ENCODE measurements at places on chromosomes 12 and 14. TPM values are rescaled to one million over a fixed set of nuclear protein-coding genes. Genes with fewer than 3 reads are reported as not detected.

GUCY2C gene
- not detected for total RNA-seq

KLHL33 gene
- 0.35 TPM for total RNA-seq

ACOT4 gene
- 0.63 TPM for total RNA-seq

SOX5 gene
- total RNA-seq: 3.9 TPM

- no peaks in the 10 kb centered on the region for H3K36me3 ChIP-seq
- H3K4me1 ChIP-seq: no peaks in the 10 kb centered on the region
- no peak overlapping the region for H3K27ac ChIP-seq
- H3K4me3 ChIP-seq: no peak overlapping the region
- no peaks in the 10 kb centered on the region for H3K27me3 ChIP-seq
Observed at GRCh38 chr12:89988188-89988915, 279.7 kb upstream of the ATP2B1 start.

DNA sequence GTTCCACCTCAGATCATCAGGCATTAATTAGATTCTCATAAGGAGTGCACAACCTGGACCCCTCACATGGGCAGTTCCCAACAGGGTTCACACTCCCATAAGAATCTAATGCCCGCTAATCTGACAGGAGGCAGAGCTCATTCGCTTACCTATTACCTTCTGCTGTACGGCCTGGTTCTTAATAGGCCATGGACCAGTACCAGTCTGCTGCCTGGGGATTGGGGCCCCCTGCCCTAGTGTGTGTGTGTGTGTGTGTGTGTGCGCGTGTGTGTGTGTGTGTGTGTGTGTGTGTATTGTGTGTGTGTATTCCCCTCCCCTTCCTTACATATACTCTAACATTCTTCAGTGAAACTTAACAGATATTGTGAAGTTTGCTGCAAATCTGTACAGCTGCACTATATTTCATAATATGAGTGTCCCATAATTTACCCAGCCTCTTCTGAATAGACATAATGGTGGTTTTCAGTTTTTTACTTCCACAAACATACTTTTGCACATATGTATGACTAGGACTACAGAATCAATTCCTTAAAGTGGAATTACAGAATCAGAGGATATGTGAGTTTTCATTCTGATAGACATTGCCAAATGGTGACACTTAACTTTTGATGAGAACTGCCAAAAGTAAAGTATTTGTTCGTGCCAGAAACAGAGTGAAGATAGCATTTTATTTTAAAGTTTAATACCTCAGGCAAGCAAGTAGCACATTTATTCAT, 205.2 kb upstream of the EEA1 start:
- no peak overlapping the region for H3K4me3 ChIP-seq
- no peaks in the 10 kb centered on the region for H3K36me3 ChIP-seq
- DNase-seq: no peak
- H3K4me1 ChIP-seq: peaks cover 16% of the 10 kb centered on the region
- H3K27ac ChIP-seq: no peak overlapping the region

DNA sequence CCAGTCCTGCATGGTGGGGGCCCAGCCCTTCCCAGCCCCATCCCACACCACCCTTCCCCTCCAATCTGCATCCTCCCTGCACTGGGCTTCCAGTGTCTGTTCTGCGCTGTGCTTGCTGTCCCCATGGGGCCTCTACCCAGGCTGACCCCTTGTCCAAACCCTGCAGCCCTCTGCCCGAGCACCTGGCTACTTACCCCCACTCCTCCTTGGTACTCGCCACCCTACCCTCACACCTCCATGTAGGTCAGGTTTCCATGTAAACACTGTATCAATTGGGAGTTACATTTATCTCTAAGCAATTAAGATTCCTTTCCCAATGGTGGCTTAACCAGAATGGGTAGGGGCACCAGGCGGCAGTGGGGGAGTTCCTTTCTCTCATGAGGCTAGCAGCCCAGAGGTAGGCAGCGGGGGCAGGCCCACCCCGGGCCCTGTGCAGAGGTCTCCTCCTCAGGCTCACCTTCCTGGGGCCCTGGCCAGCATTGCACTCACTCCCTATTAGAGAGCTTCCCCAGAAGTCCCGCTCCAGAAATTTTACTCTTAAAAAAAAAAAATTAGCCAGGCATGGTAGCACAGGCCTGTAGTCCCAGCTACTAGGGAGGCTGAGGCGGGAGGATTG, 76.6 kb upstream of the CCND2 start:
- no peaks in the 10 kb centered on the region for H3K27me3 ChIP-seq
- H3K4me1 ChIP-seq: no peaks in the 10 kb centered on the region
- DNase-seq: no peak
- H3K4me3 ChIP-seq: no peak overlapping the region
- no peaks in the 10 kb centered on the region for H3K36me3 ChIP-seq

DNA sequence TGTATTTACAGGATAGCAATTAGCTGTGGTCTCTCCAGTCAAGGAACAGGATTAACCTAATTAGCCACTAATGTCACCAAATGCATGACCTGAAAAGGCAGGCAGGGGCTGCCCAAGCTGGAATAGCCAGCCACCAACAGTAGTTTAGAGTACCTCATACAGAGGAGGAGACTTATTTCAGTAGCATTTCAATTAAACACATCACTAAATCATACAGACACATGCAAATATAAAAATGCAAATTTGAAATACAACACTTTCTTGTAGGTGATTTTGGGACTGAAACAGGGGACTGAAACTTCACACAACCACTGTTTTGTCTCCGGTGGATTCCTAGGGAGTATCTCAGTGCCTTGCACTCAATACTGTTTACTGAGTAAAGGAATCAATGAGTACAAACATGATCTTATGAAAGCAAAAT, 636 bp upstream of the IFNG-AS1 start:
- no peak for DNase-seq
- no peaks in the 10 kb centered on the region for H3K27me3 ChIP-seq
- H3K27ac ChIP-seq: no peak overlapping the region
- H3K4me1 ChIP-seq: no peaks in the 10 kb centered on the region

GRCh38 chr12:12693111-12693671, 2.8 kb downstream of the GPR19 start:
- H3K27ac ChIP-seq: no peak overlapping the region
- H3K4me3 ChIP-seq: no peak overlapping the region
- no peaks in the 10 kb centered on the region for H3K27me3 ChIP-seq
- no peaks in the 10 kb centered on the region for H3K36me3 ChIP-seq

DNA sequence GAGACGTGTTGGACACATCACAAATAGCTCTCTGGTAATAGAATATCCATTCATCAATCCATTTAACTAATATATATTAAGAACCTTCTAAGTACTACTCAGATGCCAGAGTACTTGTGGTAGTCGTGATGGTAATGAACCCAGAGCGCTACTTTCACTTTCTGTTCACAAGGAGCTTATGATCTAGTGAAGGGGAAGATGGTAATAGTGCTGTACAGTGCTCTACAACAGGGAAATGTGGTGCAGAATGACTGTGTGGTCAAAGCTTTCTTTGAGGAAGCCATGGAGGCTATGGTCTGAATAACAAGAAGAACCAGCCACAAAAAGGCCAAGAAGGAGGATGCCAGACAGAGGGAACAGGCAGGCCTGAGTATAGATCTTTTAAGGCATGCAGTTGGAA, 212.0 kb downstream of the PTPRO start:
- no peaks in the 10 kb centered on the region for H3K4me1 ChIP-seq
- H3K27me3 ChIP-seq: no peaks in the 10 kb centered on the region
- DNase-seq: no peak
- no peak overlapping the region for H3K27ac ChIP-seq
- no peaks in the 10 kb centered on the region for H3K36me3 ChIP-seq

B4GALNT1 gene
- total RNA-seq: 3.5 TPM

P2RX2 gene
- total RNA-seq: not detected

- no peak overlapping the region for H3K27ac ChIP-seq
- DNase-seq: no peak
- H3K36me3 ChIP-seq: no peaks in the 10 kb centered on the region
- H3K27me3 ChIP-seq: no peaks in the 10 kb centered on the region
Observed at GRCh38 chr14:104387022-104388010, 192.2 kb upstream of the C14orf180 start.

DNA sequence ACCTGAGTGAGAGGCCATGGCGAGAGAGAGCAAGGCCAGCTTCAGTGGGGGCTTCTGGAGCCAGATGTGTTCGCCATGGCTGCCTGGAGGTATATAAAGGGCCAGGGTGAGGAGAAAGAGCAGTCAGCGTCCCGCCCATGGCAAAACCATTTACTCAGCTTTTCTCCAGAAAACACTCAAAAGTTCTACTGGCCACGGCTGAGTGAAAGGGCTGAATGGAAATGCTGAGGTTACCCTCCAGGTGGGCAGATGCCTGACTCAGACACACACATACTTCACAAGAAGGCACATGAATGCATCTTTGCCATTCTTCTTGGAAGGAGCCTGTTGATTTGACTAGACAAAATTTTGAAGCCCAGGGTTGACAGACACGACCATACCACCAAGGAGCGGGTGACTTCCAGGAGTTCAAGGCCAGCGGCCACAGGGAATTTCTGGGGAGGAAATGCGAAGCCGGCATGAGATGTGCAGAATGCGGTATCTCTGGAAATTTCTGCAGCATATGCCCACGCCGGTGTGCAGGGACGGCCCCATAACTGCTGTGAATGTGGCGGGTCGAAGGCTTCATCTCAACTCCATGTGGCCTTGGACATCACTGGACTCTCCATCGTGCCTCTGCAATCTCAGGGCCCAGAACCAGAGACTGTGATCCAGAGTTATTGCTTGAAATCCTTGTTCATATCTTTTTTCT, at the start of gene IL31:
Gene IL31, minus strand, starts transcription at position 67 of the 691 bp plus-strand sequence. Its CDS starts 49 bp downstream, at position 18.
- DNase-seq: no peak
- no peaks in the 10 kb centered on the region for H3K36me3 ChIP-seq
- H3K27me3 ChIP-seq: no peaks in the 10 kb centered on the region

CCDC38 gene
- not detected for total RNA-seq

RASSF9 gene
- total RNA-seq: 2.2 TPM

PRH1 gene
- total RNA-seq: 13.1 TPM

DNA sequence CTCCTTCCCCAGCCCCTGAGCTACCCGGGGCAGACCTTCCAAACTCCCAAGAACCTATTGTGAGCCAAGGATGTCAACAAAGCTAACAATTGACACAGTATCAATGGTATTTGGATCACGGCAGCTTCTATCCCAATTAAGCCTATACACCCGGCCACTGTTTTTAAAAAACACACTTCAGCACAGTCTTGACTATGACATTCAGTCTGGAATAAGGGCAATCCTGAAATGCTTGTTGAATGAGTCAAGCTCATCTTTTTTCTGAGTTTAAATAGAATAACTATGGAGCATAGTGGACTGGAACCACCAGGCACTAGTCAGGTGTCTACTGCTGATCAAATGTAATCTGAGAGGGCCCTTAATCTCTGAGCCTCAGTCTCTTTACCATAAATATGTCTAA, 5.7 kb downstream of the DENND5B start:
- H3K36me3 ChIP-seq: no peaks in the 10 kb centered on the region
- H3K4me1 ChIP-seq: peaks cover 32% of the 10 kb centered on the region
- no peaks in the 10 kb centered on the region for H3K27me3 ChIP-seq
- H3K4me3 ChIP-seq: no peak overlapping the region

IFI27L1 gene
- 13.8 TPM for total RNA-seq

SERPINA12 gene
- total RNA-seq: not detected

DNA sequence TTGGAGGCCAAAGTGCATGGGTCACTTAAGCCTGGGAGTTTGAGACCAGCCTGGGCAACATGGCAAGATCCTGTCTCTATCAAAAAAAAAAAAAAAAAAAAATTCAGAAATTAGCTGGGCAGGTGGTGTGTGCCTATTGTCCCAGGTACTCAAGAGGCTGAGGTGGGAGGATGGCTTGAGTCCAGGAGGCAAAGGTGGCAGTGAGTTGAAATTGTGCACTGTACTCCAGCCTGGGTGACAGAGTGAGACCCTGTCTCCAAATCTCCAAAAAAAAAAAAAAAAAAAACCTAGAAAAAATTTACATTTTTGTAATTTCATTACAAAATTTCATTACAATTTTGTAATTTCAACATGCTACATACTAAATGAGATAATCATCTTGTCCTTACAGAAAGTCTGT, 42.7 kb downstream of the SYNE2 start:
- no peaks in the 10 kb centered on the region for H3K4me1 ChIP-seq
- peak overlapping the region; percentile 26 for H3K27ac ChIP-seq

GRCh38 chr14:23831596-23831995, 122.0 kb upstream of the DHRS4 start:
- H3K27me3 ChIP-seq: no peaks in the 10 kb centered on the region
- no peak for DNase-seq
- no peaks in the 10 kb centered on the region for H3K4me1 ChIP-seq
- H3K4me3 ChIP-seq: no peak overlapping the region
- H3K36me3 ChIP-seq: no peaks in the 10 kb centered on the region
